ENCODE measurements at places on chromosomes 16 and 17.

DNA sequence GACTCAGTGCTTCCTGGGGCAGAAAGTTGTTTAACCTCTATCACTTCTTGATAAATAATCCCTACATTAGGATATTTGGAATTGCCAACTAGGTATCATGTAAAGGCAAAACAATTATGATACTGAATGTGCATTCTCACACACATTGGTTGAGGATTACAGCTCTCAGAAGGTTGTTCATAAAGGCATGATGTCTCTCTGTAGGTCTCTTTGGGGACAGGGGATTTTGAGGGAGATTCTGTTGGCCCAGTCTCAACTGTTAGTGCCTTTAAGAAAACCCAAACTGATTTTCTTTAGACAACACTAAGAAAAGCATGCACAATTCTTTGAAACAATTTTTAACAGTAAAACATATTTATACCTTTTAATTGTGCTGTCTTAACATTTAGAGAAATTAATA lies 56.5 kb downstream of the GNAO1 start:
- no peak for DNase-seq

GRCh38 chr17:66322764-66323163 lies 20.4 kb downstream of the PRKCA start:
- DNase-seq = no peak

DNA sequence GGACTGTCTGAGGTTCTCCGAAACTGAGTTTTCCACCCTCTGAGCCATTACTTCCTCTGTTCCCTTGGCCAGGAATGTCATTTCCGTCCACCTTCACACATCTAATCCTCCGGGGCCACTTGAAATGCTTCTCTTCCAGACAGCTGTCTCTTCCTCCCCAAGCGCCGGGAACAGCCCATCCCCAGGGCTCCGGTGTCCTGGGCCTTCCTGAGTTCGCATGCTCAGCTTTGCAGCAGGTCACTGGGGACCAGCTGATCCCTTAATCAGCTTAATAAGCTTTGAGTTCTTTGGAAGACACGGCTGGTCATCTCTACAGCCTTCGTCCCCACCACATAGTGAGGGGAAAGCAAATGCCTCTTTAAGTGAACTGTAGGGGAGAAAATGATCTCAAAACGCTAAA lies 123.4 kb downstream of the DYNLRB2 start:
- DNase-seq = no peak

DNA sequence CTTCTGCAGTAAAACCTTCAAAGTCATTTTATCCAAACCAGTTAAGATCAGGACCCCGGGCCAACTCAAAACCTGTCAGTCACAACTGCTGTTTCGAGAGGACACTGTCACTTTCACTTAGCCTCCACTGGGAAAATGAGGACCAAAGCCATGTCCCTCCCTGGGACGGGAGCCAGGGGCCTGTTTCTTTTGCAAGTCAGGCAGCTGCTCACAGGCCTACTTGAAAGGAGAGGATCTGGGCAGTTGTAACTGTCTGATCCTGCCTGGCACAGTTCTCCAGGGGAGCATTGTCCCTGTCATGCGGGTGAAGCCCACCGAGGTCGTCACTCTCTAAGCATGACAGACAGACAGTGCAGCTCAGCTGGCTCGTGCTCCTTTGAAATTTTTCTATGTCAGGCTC lies 276.2 kb downstream of the NPIPA8 start:
- DNase-seq = no peak

DNA sequence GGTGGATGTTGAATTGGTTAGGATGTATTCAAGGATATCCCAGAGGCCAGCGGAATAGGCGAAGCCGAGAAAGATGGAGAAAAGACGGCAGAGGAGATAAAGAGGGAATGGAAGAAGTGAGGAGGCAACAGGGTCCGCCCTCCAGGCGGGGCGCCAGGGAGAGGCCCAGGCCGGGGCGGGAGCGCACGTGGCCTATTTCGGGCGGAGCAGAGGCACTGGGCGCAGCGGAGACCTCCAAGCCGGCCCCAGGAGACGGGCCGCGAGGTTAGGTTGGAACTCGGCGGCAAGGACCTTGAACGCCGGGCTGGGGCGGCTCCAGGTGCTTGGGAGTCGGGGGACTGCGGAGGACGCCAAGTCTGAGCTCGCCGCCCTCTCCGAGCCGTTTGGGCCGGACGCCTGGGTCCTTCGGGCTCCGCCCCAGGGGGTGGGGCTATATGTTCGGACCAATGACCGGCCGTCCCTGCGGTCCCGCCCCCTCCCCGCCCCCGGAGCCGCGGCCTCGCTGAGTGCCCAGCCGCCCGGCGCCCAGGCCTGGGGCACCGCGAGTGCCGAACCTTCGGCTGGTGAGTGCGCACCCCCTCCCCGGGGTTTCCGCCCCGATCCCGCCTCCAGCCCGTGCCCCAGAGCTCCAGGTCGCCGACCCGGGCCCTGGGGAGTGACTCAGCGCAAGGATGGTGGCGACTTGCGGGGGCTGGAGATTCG lies at the start of gene ZNF771:
Gene ZNF771 (plus strand): TSS at position 505 of the 702 bp plus-strand sequence. CDS start 448 bp downstream, outside the sequence.
- peak; percentile 94 for DNase-seq

GRCh38 chr17:10063730-10064241 lies 134.6 kb downstream of the GAS7 start:
- no peak for DNase-seq

DNA sequence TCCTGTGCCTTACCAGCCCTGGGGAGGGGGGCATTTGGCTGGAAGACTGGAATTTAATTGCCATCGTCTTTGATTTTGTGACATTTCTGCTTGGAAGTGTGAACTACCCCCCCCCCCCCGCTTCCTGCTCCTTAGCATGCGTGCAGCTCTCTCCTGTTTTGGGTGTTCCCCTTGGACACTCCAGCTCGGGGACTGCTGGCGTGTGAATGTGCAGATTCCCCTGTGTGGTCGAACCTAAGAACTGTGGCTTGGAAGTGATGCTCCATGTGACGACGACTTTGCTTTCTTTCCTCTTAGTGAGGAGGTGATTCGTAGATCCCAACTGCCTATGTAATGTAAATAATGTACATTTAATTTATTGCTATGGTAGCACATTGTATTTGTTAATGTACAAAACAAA lies 26.1 kb downstream of the OR1D5 start:
- DNase-seq = no peak

DNA sequence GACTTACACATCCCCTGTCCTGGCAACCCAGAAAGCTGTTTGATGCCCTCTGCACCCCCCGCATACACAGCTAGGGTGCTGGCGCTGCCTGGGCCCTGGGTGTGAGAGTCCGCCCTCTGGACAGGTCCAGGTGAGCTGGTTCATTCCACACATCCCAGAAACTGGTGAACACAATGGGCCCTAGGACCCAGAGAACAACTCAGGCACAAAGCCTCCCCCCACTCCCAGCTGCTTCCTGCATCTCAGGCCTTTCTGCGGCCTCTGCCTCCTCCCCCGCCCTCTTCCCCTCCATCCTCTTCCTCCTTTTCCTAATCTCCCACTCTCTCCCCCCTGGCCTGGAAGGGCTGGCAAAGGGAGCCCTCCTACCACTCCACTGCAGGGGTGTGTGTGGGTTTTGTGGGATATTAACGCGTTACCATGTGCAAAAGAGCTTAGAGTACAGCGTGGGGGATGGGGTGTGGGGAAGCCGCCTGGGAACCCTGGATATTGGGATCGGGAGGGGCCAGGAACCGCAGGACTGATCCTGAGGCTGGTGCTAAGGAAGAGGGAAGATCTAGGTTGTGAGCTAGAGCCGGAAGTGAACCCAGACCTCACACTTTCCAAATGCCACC lies 1.6 kb upstream of the PPP1R9B start:
- peak; percentile 86 for DNase-seq

GRCh38 chr16:86931410-86931941 lies 353.1 kb downstream of the FOXL1 start:
- no peak for DNase-seq

- DNase-seq = no peak
These were observed 9.6 kb upstream of the MTSS2 start for GRCh38 chr16:70695331-70696070.

- DNase-seq = no peak
These were observed 145.9 kb upstream of the LHX1 start for GRCh38 chr17:36791150-36791941.

- DNase-seq = no peak
These were observed 30.0 kb downstream of the MAPT start for GRCh38 chr17:45924332-45924820.

DNA sequence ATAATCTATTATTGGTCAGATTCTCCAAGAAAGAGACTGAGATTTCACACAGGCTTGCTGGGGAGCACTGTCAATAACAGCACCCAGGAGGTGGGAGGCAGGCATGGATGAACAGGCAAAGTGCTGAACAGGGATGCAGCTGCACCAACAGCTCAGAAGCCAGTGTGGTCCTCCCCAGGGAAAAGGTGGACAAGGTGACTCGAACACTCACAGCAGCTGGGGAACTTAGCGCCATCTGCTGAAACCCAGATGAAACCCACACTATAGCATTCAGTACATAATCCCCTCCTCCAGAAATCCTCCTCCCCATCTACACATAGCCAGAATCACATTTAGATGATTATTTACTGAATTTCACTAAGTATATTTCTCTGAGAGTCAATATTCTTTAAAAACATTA lies 255.2 kb upstream of the WSB1 start:
- DNase-seq = no peak

DNA sequence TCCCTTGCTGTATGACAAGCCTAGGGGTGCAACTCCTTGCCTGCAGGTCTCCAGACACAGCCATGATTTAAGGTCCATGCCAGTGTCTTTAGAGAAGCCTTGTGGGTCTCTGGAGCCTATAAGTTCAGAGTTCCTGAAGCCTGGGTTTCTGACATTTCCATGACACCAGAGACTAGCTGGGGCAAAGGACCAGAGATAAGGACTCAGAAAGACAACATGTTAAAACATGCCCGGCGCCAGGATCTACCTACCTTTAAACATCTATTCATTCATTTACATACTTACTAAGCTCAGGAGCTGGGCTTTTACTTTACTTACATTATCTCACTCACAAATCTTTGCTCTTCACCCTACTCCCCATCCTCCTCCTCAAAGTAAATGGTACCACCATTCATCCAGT lies 1.5 kb downstream of the MRPL27 start:
- no peak for DNase-seq

DNA sequence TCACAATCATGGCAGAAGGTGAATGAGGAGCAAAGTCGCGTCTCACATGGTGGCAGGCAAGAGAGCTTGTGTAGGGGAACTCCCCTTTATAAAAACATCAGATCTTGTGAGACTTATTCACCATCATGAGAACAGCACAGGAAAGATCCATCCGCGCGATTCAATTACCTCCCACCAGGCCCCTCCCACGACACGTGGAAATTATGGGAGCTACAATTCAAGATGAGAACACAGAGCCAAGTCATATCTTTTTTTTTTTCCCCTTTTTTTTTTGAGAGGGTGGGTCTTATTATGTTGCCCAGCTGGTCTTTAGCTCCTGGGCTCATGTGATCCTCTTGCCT lies 60.0 kb downstream of the RPTOR start:
- DNase-seq = no peak

DNA sequence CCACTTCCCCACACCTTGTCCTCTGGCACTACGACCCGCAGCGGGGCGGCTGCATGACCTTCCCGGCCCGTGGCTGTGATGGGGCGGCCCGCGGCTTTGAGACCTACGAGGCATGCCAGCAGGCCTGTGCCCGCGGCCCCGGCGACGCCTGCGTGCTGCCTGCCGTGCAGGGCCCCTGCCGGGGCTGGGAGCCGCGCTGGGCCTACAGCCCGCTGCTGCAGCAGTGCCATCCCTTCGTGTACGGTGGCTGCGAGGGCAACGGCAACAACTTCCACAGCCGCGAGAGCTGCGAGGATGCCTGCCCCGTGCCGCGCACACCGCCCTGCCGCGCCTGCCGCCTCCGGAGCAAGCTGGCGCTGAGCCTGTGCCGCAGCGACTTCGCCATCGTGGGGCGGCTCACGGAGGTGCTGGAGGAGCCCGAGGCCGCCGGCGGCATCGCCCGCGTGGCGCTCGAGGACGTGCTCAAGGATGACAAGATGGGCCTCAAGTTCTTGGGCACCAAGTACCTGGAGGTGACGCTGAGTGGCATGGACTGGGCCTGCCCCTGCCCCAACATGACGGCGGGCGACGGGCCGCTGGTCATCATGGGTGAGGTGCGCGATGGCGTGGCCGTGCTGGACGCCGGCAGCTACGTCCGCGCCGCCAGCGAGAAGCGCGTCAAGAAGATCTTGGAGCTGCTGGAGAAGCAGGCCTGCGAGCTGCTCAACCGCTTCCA lies 2.6 kb downstream of the METTL26 start:
- no peak for DNase-seq

DNA sequence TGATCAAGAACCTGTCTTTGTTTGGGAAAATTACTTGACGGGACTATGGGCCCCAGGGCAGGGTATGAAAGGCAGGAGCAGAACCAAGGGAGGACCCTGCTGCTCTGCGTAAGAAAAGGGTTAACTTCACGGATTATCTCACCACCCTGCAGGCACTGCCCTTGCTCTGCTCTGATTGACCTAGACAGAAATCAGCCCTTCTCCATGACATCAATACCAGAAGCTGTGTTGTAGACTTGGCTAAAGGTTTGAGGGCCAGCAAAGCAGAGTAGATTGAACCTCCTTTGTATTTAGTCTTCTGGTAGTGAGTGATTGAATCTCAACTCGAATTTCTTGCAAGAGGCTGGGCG lies 52.9 kb upstream of the ETV4 start:
- no peak for DNase-seq

Data from left colon (tissue), 2 donors.